ENCODE measurements at places on chromosomes 12 and 14.

DNA sequence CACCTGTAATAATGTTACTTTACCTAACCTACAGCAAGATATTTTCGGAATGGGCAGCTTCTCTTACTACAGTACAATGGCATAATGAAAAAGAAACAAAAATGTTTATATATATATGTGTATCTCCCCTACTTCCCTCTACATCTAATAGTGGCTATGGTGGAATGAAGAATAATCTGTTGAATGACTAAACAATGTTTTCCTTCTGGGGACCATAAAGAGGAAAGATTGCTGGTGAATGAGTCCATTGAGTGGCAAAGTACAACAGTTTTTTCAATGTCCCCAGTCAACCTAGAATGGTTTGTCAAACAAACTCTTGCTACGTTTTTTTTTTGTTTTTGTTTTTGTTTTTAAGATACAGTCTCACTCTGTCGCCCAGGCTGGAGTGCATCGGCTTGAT is 47.2 kb downstream of the RALGAPA1 start:
- DNase-seq, result no peak

DNA sequence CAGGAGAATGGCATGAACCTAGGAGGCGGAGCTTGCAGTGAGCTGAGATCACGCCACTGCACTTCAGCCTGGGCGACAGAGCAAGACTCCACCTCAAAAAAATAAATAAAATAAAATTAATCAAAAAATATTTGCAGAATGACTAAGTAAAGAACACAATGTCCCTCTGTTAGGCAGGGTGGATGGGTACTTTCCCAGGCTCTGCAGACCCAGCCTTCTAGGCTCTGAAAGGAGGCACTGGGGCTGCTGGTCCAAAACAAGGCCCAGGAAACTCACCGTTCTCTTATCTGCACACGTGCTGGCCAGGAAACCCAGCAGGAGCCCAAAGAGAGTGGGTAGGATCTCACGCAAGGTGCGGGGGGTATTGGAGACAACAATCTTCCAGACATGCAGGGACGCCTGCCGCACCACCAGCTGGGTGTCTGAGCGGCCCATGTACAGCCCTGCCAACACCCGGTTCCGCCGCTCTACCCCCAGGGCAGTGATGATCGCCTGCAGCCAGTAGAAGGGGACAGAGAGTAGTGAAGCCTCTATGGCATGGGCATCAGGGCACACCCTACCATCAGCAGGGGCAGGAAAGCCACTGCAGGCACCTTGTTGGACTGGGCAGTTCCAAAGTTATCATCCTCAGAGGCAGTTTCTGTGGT is 25.8 kb upstream of the RAB35 start:
- no peak for DNase-seq

GRCh38 chr14:91008759-91009409 is 51.6 kb downstream of the RPS6KA5 start:
- DNase-seq, result no peak

DNA sequence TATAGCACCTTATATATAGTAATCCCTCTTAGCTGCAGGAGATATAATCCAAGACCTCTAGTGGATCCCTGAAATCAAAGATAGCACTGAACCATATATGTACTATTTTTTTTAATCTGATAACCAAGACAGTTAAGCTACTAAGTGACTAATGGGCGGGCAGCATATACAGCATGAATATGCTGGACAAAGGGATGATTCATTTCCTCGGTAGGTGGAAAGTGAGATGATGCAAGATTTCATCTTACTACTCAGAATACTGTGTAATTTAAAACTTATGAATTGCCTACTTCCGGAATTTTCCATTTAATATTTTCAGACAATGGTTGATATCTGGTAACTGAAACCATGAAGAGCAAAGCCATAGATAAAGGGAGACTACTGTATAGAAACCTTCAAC is 36.2 kb downstream of the PRMT8 start:
- DNase-seq, result no peak

All from stimulated activated naive CD4-positive, alpha-beta T cell (primary cell).